ENCODE measurements at places on chromosomes 1 and 21.

GRCh38 chr1:201172999-201173610 lies 17.5 kb upstream of the IGFN1 start:
- DNase-seq: no peak

DNA sequence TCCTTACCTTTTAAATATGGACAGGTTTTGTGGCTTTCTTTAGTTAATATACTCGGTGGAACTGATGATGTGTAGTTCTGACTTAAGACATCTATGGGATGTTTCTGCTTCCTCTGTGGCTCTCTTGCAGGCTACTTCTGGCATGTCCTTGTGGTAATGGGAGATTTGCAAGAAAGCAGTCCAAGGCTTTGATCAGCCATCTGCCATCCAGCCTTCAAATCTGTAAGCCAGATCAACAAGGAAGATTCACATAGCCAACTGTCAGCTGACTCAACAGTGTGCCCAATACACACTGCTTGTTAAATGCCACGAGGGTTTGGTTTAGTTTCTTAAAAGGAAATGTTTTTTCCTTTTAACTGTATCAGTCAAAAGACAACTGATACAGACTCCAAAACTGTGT lies 722.2 kb upstream of the CHRM3 start:
- DNase-seq: no peak

- DNase-seq: no peak
These were observed 42.1 kb downstream of the CDK18 start for GRCh38 chr1:205546541-205546940.

DNA sequence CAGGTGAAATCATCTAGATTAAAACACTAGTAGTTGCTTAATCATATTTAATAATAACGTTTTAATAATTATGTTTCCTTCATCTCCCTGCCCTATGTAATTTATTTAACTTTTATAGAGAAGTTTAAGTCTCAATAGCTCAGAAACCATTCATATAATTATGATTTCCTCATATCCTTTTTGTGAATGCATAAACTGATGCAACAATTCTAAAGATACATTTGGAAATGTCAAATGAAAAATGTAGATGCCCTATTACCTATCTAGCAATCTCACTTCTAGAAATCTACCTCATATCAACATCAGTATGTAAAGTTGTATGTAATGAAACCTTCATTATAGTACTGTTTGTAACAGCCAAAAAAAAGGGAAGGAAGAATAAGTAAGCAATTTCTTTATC lies 10.5 kb downstream of the DRAM2 start:
- DNase-seq: no peak

- no peak for DNase-seq
These were observed 12.8 kb upstream of the GALNT2 start for GRCh38 chr1:230054092-230054749.

- DNase-seq: no peak
These were observed 48.0 kb upstream of the SOD1 start for GRCh38 chr21:31611445-31611844.

DNA sequence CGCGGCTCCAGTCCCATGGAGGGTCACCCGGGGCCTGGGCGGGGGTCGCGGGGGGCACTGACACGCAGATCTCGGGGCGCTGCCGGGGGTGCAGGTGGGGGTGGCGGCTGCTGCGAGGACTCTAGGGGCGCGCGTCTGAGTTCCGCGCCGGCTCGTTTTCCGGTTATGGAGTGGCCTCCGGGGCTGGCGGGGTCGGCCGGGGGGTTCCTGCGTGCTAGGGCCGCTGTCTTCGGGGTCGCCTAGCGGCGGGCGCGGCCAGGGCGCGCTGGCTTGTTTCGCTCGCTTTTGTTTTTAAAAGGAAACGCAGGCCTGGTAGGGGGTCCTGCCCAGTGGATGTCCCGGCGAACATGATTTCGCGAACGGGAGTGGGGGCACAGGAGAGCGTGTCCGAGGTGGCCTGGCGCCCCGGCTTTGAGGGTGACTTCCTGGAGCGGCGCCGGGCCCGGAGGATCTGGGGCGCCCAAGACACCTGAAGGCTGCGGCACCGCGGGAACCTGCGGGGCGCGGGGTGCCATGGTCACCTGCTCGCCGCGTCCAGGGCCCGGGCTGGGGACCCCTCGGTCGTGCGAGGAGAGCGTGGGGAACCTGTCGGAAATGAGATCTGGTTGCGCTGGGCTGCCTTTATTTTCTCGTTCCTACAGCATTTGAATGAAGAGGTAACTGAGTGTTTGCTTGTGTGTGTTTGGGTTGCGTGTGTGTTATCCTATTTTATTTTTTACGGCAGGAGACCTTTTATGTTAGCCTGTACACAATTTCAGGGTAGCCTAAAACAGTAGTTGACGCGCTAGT lies 618 bp downstream of the ETS2 start:
- DNase-seq: peak; percentile 44

- DNase-seq: peak; percentile 38
These were observed 68.3 kb upstream of the TARDBP start for GRCh38 chr1:10943991-10944730.

GRCh38 chr1:54606096-54606989 lies 17.0 kb downstream of the FAM151A start:
- no peak for DNase-seq

DNA sequence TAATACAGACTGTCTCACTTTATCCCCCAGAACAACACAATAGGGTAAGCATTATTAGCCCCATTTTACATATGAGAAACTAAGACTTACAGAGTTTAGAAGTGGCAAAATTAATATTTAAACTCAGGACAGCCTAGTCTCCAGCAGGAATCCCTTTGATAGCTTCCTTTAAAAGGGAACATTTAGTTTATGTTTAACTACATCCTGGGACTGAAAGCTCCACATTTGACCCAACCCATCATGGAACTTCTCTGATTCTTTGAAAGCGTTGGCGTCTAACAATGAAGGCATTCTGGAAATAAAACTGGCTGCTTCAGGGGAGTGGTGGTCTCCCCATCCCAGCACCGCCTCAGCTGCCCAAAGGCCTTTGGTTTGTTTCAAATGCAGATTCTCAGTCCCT lies 250.6 kb upstream of the NFIA start:
- no peak for DNase-seq

DNA sequence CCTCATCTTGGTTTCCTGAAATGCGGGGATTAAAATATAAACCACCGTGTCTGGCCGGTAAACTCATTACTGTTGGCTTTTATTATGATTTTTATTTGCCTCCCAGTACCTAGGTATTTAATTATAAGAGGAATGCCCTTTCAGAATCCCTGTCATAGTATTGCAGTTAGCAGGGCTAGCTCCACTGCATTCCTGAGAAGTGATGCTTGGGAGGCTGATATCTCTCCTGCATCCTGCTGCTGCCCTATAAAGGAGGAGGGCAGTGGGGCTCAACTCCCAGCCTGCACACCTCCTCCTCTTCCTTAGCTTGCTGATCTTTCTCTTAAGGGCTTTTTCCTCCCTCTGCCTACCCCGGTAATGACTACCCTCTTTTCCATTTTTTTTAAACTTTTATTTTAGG lies 19.9 kb upstream of the DISC1 start:
- DNase-seq: no peak

- peak; percentile 20 for DNase-seq
These were observed 34.0 kb upstream of the SSX2IP start for GRCh38 chr1:84724128-84724860.

DNA sequence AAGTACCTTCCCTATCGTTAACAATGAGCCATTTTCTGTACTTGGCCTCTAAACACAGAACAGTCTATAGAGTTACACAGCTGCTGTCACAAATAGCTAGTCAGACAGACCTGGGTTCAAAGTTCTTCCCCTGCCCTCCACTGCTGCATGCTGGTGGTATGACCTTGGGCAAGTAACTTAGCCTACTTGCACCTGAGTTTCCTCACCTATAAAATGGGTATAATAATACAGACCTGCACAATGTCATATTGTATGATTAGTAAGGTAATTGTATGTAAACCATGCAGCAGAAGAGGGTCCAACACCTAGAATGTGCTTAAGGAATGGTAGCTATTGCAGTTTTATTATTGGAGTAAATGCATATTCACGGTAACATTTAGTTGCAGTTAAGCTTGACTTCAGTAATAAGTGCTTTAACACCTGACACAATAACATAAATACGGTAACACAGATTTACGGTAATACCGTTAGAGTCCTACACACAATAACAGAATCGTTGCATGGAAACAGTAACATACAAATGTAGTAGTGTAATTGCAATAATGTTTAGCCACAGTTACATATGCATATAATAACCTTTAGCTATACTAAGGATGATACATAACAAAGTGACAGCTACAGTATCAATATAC lies 193.3 kb upstream of the CSF3R start:
- DNase-seq: no peak

GRCh38 chr21:32131960-32132359 lies 146.9 kb downstream of the MIS18A start:
- DNase-seq: no peak

DNA sequence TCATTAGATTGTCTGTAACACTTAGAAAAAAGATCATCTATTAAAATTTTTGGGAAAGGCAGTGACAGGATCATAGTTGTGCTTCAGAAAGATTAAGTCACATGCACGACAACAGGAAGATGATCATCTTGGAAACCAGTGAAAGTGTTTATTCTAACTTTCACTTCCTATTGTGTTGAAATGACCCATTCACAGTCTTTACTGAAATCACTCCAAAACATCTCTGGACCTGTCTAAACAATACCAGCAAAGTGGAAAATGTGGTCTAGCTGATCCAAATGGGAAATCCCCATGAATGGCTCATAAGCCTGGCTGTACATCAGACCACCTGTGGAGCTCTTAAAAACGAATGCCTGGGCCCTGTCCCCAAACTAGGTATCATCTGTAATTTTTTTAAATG lies 111.1 kb upstream of the ETV3 start:
- no peak for DNase-seq

- no peak for DNase-seq
These were observed 40.7 kb upstream of the SCMH1 start for GRCh38 chr1:41282679-41283317.

- no peak for DNase-seq
These were observed 17.3 kb upstream of the RHBDL2 start for GRCh38 chr1:38958967-38959366.

DNA sequence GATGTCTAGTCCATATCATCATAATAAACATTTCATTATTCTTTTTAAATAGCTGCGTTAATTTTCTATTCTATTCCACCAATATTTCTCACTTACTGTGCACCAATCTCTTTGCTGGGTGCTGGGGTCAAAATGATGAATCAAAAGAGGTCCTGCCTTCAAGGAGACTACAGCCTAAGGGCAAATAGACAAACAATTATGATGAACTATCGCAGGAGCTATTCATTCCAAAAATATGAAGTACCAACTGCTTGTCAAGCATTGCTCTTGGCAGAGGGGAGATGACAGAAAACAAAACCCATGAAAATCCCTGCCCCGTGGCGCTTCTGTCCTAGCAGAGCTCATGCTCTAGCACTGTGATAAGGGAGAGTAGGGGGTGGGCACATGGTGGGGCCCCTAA lies 28.8 kb upstream of the SLC26A9 start:
- no peak for DNase-seq

DNA sequence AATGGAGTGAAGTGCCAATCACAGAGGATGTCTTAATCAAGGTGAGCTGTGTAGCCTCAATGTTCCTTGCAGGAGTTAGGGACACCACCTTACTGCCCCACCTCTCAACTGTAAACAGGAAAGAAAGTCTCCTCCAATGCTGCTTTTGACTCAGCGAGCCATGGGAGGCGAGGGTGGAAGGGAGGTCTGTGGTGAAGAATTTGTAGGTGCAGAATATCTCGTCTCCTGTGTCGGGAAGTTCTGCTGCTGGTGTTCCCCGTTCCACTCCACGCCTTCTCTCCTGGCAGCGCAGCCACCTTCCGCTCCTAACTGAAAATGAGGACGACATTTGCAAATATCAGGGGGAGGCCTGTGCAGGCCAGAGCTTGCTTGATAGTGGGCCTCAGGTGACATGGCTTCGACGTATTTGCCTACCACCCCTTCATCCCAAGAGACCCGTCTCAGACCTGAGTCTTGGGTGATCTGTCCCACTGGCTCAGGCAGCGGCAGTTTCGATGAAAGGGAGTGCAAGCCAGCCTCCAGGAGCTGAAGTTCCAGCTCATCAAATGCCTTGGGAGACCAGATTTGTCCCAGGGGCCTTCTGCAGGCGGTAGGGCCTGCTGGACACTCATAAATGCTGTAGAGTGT lies 368.3 kb upstream of the C1orf174 start:
- no peak for DNase-seq

GRCh38 chr1:192678099-192678498 lies 42.2 kb downstream of the RGS13 start:
- DNase-seq: no peak

GRCh38 chr1:151988405-151988923 lies 5.2 kb downstream of the S100A10 start:
- DNase-seq: no peak

DNA sequence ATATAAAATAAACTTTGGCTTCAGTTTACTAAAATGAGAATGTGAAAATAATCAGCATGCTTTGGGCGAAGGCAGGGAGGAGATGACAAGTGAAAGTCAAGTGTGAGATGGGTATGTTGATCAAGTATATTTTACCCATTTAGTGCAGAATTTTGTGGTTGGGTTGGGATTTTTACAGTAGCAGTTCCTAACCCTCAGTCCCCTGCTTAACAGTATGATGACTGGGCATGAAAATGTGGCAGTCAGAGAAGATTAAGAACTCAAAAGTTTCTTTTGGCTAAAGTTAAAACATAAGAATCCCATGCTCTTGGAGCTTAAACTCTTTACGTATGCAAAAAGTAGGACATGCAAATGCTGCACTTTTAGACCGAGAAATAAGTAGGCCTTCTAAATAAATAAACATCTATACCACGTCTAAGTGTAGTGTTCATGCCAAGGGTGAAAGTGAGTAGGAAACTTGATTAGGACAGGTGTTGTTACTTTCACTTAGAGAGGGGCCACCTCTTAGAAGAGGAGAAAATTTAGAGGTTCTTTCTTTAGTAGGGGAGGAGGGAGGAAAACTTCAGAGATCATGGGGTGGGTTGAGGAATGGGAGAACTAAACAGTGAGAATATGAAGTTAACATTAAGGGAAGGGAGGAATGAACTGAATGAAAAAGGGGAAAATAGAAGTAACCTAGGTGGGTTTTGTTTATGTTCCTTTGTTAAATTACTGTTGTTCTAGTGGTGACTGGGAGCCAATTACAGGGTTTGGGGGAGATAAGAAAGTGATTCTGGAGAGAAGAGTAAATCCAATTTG lies 127.8 kb downstream of the OSBPL9 start:
- DNase-seq: no peak

GRCh38 chr1:114353262-114353661 lies 157.7 kb downstream of the TRIM33 start:
- peak; percentile 75 for DNase-seq

DNA sequence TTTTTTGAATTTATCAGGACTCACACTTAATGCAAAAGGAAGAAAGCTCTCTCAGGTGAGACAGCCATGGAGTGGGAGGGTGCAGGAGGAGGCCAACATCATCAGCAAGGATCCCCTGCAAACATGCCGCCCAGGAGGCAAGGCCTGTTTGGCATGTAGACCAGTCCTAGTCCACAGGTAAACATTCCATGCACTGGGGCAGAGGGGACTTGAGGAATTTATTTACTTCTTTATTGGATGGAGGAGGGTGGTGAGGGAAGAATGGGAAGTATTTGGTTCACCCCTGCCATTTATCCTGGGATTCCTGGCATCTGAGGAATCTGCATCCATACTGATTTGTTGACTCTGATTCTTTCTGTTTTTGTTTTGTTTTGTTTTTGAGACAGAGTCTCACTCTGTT lies 1.5 kb upstream of the UQCRHL start:
- DNase-seq: no peak
